Stomach (tissue), 19 donors: ENCODE measurements at places on chromosomes 7 and 10.

DNA sequence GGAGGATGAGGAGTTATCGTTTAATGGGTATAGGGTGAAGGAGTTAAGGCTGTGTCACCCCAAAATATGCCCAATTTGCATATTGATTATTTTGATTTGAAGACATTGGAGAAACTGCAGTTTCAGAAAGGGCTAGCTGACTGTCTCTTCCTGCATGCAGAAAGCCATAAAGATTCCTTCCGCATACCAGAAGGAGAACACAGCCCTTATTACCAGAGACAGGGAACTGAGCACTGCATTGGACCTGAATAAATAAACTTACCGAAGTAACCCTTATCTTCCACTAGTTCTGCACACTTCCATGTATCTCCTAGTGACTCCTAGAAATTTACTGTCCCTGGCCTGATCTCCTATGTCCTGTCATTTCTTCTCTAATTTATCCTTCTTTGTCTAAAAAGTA, 821.9 kb upstream of the AUTS2 start:
- H3K4me1 ChIP-seq, result no peaks in the 10 kb centered on the region
- no peaks in the 10 kb centered on the region for H3K36me3 ChIP-seq
- H3K27me3 ChIP-seq, result no peaks in the 10 kb centered on the region
- no peak for DNase-seq
- no peak overlapping the region for H3K27ac ChIP-seq

- H3K27me3 ChIP-seq, result no peaks in the 10 kb centered on the region
- DNase-seq, result no peak
- no peak overlapping the region for H3K4me3 ChIP-seq
These were observed 10.3 kb upstream of the PLAC9 start for GRCh38 chr10:80122110-80122710.

GRCh38 chr10:50538555-50539398, 85.0 kb downstream of the SGMS1 start:
- H3K27me3 ChIP-seq, result no peaks in the 10 kb centered on the region
- no peaks in the 10 kb centered on the region for H3K36me3 ChIP-seq
- H3K4me1 ChIP-seq, result no peaks in the 10 kb centered on the region
- DNase-seq, result no peak
- no peak overlapping the region for H3K4me3 ChIP-seq

DNA sequence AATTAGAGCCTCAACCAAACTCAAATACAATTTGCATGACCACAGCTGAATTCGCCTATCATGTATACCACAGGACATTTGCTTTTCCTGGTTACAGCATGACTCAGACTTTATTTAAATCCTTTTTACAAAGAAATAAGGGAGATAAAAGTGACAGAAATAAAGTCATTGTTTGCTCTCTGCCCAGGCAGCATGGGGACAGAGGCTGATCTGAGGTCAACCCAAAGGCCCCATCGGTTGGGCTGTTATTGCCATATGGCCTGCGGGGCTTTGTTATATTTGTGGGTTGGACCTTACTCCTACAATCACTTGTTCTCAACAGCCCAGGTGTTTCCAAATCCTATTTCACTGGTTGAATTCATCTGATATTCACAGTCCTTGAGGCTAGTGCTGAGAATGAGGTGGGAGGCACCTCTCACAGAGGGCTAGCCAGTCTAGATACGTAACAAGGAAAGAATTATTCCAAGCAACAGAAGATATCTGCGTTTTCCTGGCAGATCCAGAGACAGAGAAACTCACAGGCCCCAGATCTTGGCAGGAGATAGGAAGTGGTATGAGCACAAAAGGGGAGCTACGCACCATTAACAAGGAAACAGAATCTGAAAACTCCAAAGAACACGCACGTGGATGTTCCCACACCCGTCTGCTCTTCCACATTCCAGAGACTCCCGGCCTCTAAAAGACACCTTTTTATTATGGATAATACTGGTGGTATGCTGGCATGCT, 117.3 kb downstream of the HIPK2 start:
- no peaks in the 10 kb centered on the region for H3K27me3 ChIP-seq
- peak overlapping the region; percentile 77 for H3K27ac ChIP-seq
- H3K4me3 ChIP-seq, result no peak overlapping the region
- peaks cover 1% of the 10 kb centered on the region for H3K36me3 ChIP-seq
- peak; percentile 53 for DNase-seq

DNA sequence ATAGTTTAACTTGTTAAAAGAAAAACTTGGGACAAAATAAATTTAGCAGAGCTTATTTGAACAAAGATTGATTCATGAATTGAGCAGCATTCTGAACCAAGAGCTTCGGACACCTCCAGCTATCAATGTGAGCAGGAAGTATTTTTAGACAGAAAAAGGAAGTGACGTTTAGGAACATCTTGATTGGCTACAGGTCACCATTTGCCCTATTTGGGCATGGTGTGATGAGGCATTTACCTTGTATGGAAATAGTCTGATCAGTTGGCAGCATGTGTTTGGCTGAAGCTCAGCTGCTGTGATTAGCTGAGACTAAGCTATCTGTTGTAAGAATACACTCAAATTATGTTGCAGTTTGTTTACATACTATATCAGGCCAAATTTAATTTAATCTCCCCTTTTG, 185.1 kb downstream of the ATRNL1 start:
- no peaks in the 10 kb centered on the region for H3K27me3 ChIP-seq
- DNase-seq, result no peak
- no peak overlapping the region for H3K27ac ChIP-seq
- H3K36me3 ChIP-seq, result no peaks in the 10 kb centered on the region
- no peaks in the 10 kb centered on the region for H3K4me1 ChIP-seq
